Airway epithelial cell (primary cell): ENCODE measurements at places on chromosomes 2 and 18. TPM values are rescaled to one million over a fixed set of nuclear protein-coding genes. Genes with fewer than 3 reads are reported as not detected.

Gene RSAD2
- total RNA-seq = not detected in 2 replicates

Gene CRYBA2
- not detected in 2 replicates for total RNA-seq

Gene IL1RN
- 163 and 193 TPM in 2 replicates for total RNA-seq

Gene STEAP3
- 17.2 and 23.4 TPM in 2 replicates for total RNA-seq

Gene CAPN13
- 0.21 and 0.88 TPM in 2 replicates for total RNA-seq
